Right forelimb (tissue), 1 donor: ENCODE measurements at places on chromosomes 4 and X.

GRCh38 chr4:188986271-188986689 is 847.0 kb downstream of the TRIML1 start:
- DNase-seq: no peak

DNA sequence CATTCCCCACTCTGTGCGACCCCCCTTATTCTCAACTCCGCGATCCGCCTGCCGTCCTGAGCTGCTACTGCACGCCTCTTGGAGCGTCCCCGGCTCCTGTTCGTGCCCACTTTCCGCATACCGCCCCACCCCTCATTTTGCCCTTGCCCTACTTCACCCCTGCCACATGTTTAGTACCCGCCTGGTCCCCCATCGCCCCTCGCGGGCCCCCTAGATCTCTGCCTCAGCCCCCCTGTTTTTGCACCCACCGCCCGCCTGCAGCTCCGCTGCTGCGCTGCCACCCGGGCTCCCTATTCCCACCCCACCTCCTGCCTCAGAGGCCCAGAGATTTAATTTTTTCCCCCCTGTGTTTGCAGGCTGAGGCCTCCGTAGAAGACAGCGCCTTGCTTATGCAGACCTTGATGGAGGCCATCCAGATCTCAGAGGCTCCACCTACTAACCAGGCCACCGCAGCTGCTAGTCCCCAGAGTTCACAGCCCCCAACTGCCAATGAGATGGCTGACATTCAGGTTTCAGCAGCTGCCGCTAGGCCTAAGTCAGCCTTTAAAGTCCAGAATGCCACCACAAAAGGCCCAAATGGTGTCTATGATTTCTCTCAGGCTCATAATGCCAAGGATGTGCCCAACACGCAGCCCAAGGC is 1.4 kb downstream of the MAGED1 start:
- peak; percentile 49 for DNase-seq

GRCh38 chrX:123665197-123665596 is 67.7 kb downstream of the THOC2 start:
- DNase-seq: no peak

- no peak for DNase-seq
Measured at GRCh38 chr4:649751-650310, 24.2 kb downstream of the ATP5ME start.

DNA sequence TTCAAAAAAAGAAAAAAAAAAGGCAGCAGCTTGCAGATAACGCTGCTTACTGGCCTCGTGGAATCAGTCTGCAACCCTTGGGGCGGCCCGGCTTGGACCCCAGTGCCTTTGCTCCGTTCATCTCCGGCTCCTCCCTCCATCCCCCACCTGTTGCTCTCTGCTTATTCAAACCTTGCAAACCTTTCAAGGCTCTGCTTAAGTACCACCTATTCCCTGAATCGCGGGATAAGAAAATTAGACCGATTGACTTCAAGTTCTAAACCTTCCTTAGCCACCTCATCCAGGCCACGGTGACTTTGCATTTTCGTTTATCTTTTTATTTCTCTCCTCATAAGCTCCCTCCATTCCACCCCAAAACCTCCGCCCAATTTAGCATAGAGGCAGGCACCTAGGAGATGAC is 1.4 kb upstream of the PHKA1 start:
- DNase-seq: no peak

- no peak for DNase-seq
Measured at GRCh38 chr4:84480082-84480481, 19.0 kb downstream of the NKX6-1 start.

- no peak for DNase-seq
Measured at GRCh38 chr4:83340692-83341343, 6.2 kb upstream of the HPSE start.

DNA sequence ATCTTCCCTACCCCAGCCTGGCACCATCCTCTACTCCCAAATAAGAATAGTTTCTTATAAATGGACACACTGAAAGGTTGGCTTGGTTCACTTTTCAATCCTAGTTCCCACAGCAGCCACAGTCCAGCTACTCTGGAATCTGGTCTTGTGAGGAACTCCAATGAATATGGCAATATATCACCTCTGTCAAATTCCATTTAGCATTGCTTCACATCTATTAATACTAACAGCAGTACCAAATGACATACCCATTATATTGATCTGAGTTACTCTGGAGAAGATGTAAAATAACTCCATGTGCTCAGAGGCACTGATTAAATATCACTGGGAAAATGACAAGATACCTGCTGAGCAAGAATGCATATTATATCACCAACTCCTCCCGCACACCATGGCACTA is 8.6 kb downstream of the OPHN1 start:
- DNase-seq: no peak

DNA sequence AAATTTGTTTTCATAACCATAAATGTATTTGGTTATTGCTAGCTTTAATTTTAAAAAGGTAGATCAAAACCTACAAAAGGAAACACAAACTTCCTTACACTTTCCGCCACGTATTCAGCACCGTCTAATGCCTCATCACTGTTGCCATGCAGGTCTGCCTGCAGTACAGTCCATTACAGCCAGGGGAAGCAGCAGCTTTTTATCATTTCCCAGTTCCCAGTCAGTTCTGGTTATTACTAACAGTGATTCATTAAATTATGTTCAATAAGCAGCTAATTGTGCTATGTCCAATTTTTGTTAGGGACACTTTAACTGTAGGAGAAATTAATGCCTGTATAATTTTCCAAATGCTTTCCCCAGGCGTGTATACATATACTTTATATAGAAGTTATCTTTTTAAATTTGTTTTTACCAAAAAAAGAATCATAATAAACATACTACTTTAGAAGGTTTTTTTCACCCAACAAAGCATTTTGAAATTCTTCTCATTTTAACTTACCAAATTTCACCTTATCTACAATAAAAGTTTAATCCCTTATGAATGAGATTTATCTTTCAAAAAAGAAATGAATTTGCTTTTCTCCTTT is 93.3 kb downstream of the ANXA3 start:
- DNase-seq: no peak

GRCh38 chrX:133516686-133517085 is 101.4 kb upstream of the GPC4 start:
- DNase-seq: no peak

- DNase-seq: no peak
Measured at GRCh38 chrX:51795136-51795535, 51.9 kb downstream of the GSPT2 start.

- no peak for DNase-seq
Measured at GRCh38 chr4:157072002-157072401, 3.9 kb upstream of the GLRB start.

DNA sequence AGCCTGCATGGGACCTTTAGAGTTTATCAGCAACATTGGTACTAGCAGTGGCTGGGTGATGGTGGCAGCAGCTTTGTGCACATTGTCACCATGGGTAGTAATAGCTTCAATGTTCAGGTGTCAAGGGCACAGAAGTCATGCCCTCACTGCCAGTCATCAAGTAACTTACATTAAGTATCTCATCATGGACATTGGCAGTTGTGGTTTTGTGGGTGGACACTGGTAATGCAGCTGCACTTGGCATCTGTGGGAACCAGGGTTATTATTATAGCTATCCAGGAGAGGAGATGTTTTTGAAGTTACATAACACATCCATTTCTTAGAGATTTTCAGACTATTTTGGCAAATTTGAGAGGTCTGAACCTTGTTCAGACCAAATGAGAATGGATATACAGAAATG is 243.2 kb upstream of the NOCT start:
- no peak for DNase-seq

DNA sequence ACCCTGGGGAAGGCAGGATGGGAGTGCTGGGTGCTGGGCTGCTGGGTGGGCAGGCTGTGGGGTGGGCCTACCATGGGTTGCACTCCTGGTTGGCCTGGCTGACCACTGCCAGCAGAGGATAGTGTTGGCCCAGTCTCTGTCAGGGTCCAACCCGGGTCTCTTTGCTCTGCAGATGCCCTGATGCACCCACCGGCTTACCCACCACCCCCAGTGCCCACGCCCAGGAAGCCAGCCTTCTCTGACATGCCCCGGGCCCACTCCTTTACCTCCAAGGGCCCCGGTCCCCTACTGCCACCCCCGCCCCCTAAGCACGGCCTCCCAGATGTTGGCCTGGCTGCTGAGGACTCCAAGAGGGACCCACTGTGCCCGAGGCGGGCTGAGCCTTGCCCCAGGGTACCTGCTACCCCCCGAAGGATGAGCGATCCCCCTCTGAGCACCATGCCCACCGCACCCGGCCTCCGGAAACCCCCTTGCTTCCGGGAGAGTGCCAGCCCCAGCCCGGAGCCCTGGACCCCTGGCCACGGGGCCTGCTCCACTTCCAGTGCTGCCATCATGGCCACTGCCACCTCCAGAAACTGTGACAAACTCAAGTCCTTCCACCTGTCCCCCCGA is 14.2 kb upstream of the ADD1 start:
- DNase-seq: no peak

- DNase-seq: no peak
Measured at GRCh38 chr4:140266958-140267568, 106.4 kb upstream of the SCOC start.

- DNase-seq: no peak
Measured at GRCh38 chr4:155962767-155963166, 9.1 kb upstream of the CTSO start.

- DNase-seq: no peak
Measured at GRCh38 chr4:119729835-119730670, 101.4 kb upstream of the PDE5A start.

DNA sequence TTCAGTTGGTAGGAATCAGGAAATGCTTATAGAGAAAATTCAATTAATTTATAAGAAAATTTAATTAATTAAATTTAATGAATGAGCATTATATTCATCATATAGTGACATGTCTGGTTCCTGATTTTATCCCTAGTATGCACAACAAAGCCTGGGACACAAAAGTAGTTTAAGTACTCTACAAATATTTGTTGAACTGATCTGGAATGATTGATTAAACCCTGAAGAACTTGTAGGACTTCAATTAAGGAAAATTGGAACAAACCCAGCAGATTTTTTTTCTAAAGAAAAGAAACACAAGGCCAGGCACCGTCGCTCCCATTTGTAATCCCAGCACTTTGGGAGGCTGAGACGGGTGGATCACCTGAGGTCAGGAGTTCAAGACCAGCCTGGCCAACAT is 4.5 kb upstream of the APELA start:
- no peak for DNase-seq

DNA sequence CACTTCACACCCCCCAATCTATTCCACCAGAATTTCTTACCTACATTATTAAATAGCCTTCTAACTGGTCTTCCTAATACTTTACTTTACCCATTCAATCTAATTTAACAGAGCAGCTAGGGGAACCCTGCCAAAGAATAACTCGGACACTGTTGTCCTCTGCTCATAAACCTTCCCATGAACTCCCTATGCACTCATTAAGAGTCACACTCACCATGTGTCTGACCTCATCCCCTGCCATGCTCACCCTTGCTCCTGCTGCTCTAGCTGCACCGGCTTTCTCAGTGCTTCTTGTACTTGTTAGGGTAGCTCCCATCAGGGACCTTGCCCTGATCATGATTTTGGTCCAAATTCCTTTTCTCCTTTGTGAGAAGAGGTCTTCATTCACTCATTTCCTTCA is 54.6 kb upstream of the GUCY1A1 start:
- no peak for DNase-seq

DNA sequence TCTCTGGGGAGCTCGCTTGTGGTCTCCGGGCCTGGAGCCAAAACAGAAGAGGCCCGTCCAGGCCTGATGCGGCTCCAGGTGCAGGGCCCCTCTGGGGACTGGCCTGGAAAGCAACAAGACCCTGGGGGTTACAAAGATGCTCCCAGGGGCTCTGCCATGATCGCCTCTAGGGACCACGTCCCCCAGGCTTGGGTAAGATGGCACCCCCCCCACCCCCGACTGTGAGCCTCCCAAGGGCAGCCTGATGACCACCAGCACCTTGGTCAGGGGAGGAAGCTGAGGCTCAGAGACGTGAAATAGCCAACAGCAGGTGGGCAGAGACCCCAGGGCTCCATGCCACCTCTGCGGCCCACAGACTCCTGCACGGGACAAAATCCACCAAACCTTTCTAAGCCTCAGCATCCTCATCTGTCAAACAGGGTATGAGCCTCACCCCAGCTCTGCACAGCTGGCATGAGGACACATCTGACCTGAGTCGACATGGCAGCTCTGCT is 25.4 kb downstream of the C4orf50 start:
- no peak for DNase-seq

- peak; percentile 20 for DNase-seq
Measured at GRCh38 chr4:8746523-8747466, 124.8 kb downstream of the HMX1 start.

- DNase-seq: no peak
Measured at GRCh38 chr4:4803912-4804296, 55.6 kb upstream of the MSX1 start.
